NCI-H2107 (cell line): ENCODE measurements at places on chromosomes 1 and 21.

- DNase-seq: no peak
Observed at GRCh38 chr1:151502859-151503780, 8.1 kb upstream of the CGN start.

- DNase-seq: no peak
Observed at GRCh38 chr1:177211231-177211630, 40.5 kb downstream of the BRINP2 start.

DNA sequence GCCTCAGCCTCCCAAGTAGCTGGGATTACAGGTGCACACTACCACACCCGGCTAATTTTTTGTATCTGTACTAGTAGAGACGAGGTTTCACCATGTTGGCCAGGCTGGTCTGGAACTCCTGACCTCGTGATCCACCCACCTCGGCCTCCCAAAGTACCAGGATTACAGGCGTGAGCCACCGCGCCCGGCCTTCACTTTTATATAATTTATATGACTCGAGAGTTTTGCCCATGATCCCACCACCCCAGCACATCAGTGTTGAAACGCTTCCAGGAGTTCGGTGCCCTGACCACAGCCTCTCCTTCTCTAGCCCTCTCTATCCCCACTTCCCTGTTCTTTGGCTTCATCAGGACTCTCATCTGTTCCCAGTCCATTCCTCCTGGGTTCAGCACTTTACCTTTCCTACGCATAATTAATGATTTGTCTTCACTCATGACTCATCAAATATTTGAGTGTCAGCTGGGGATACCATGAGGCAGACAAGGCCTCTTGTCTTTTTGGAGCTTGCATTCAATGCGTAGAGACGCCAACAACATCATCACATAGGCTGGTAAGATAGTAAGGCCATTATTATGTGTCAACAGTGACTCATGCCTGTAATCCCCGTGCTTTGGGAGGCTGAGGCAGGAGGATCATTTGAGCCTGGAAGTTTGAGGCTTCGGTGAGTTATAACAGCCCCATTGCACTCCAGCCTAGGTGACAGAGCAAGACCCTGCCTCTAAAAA, 1.4 kb downstream of the PMF1 start:
- DNase-seq: no peak

- DNase-seq: no peak
Observed at GRCh38 chr1:228356897-228357680, 49.5 kb downstream of the TRIM11 start.

- DNase-seq: no peak
Observed at GRCh38 chr1:90007979-90008404, 13.1 kb downstream of the ZNF326 start.

GRCh38 chr1:18413541-18414305, 67.0 kb upstream of the KLHDC7A start:
- no peak for DNase-seq

- DNase-seq: no peak
Observed at GRCh38 chr21:41929248-41929647, 24.6 kb downstream of the C2CD2 start.

DNA sequence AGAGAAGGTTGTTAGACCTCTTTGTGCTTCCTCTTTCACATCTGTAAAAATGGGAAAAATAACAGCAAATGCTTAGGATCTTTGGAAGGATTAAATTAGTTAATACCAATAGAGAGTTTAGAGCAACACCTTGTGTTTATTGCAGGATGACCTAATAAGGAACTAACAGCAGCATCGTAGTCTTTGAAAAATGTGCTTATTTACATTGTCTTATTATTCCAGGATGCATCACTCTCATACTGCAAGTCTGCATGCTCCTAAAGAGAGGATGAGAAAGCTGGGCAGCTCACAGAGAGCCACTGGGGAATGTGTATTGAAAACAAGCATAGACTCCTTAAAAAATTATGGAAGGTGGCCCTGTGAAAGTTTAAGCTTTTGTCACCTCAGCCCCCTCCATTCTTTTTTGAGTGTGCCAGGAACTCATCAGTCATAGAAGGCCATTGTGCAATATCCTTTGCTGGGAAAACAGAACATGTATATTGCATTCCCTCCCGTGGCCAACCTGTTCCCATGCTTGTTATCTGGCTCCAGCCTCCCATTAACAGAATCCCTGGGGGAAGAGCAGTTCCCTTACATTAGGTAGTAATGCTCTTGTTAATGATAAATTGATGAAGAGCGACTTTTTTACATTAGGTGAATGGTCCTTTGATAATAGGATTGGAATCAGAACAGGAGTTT, 180.7 kb downstream of the ZNF326 start:
- no peak for DNase-seq

- no peak for DNase-seq
Observed at GRCh38 chr1:96764469-96764868, 42.9 kb downstream of the PTBP2 start.

DNA sequence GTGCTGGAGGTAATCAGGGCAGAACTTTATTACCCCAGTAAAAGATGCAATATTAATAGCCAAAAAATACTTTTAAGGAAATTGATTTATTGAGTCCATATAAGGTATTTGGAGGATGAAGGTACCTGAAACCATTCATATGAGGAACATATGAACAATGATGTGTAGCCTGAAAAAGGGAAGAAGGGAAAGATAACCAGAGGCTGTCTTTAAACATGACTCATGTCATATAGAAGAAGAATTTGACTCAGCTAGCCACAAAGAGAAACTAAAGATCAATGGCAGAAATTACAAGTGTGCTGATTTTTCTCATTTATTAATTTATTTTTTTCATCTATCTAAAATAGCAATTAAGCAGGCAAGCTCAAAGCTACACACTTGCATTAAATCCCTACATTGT, 136.2 kb upstream of the DUSP10 start:
- DNase-seq: no peak

DNA sequence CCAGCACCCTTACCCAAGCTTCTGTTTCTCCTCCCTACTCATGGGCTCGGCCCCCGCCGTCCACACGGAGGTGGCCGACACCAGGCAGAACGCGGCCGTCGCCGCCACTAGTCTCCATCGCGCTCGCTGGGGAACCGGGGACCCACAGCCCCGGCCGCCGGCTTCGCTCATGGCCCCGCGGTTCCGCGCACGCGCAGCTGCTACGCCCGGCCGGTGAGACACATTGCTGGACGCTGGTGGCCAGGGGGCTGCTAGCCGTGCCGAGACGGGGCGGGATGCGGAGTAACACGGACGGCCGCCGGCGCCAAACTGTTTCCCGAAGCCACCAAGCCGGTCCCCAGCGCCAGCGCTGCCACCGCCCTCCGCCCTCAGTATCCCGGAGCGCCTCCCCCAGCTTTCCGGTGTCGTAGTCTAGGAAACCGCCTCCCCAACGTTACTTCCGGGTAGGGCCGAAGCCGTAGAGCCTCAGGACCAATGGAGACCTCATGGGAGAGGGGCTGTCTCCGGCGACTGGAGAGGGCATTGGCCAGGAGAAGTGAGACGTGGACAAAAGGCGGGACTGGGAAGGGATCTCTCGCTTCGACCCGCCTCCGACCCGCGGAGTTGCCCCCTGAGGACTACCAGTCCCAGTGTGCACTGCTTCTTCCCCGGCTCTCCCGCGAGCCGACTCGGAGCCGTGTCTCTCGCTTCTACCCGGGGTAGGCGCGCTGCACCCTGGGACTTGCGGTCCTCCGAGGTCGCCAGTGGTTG, at the start of gene EDEM3:
TSS of gene EDEM3 (minus strand) at position 383 of the 750 bp plus-strand sequence. CDS start at position 171, 212 bp downstream.
- DNase-seq: peak; percentile 97

GRCh38 chr21:43654806-43655489, 4.3 kb downstream of the HSF2BP start:
- no peak for DNase-seq

DNA sequence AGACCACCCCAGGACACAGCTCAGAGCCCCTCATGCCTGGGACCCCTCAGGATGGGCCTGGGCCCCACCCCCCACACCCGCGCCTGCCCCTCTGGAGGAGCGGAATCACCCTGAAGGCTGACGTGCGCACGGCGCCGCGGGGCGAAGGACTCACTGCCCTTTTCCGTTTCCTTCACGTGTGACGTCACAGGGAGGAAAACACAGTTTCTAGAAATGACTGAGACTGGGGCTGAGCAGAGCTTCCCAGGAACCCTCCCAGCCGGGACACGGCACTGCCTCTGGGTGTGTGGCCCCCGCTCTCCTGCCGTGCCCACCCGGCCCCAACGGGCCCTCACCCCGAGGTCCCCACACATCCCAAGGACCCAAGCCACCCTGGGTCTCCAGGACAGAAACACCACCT, 5.4 kb upstream of the TNFRSF4 start:
- no peak for DNase-seq

DNA sequence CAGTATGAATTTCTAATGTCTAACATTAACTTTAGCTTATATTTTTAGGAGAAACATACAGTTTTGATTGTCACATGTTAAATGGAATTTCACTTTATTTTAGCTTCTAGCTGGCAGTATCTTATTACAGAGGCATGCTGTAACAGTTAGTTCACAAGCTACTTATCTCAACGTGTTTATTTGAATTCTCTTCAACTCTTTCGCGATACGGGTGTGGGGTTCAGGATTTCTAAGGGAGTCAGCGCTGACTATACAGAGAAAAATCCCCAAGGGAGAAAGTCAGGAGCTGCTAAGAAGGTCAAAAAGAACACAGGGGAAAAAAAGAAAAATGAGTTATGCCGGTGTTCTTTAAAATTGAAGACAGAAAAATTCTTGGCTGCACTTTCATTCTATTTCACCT, 296.2 kb downstream of the VAV3 start:
- DNase-seq: no peak

GRCh38 chr1:75579046-75579445, 31.9 kb downstream of the SLC44A5 start:
- no peak for DNase-seq

DNA sequence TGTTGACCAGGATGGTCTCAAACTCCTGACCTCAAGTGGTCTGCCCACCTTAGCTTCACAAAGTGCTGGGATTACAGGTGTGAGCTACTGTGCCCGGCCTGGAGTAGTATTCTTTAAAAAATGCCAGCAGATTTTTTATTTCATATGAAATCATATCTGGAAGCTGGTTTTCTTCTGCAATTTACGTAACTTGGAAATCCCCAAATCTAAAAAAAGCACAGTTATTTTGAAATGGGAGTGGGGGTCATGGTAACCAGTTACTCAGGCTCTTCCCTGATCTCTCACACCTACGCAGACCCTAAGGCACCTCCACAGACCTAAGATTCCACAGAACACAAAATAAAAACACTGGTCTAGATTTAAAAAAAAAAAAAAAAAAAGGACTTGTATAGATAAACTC, 219.8 kb downstream of the DAB1 start:
- no peak for DNase-seq

DNA sequence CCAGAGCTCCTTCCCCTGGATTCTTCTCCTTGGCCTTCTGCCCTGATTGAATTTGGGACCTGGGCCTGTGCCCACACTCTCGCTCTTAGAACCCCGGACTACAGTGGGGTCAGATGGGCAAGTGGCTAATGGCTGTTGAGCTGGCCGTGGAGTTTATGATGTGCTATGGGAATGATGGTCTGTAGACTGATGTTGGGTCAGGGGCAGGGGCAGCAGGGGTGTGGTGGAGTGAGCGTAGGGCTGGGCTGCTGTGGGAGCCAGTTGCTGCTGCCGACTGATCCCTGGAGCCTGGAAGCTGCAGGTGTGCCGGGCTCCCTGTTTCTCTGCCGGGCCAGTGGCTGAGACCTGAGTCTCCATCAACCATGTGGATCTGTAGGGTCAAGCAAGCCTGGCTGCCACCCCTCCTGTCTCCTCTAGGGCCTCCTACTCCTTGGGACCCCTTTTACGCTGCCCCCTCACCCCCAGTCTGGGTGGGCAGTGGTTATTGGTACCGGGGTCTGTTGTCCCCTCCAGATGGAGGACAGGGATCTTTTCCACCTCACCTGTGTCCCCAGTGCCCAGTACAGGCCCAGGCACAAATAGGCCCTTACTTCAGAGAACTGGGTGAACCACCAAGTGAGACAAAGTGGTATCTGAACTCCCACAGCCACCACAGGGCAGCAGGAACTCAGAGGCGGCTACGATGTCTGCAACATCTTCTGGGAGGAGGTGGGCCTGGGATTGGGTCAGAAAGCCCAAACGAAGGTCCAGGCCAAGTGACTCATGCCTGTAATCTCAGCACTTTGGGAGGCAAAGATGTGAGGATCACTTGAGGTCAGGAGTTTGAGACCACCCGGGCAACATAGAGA, 5.1 kb downstream of the PODN start:
- DNase-seq: no peak

DNA sequence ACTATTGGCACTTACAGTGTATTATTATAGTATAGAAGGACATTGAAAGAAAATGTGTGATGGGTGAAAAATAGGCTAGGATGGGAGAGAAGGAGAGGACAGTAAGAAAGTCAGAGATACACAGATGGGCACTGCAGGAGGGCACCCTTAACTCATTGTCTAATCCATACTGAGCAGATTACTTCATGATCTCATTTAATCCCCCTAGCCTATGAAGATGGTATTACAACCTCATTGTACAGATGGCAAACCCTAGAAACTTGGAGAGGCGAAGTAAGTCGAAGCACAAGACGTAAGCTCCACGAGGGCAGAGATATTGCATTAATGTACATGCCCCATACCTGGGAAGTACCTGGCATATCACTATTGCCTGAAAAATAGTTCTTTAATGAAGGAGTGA, 346.9 kb upstream of the DAB1 start:
- no peak for DNase-seq

DNA sequence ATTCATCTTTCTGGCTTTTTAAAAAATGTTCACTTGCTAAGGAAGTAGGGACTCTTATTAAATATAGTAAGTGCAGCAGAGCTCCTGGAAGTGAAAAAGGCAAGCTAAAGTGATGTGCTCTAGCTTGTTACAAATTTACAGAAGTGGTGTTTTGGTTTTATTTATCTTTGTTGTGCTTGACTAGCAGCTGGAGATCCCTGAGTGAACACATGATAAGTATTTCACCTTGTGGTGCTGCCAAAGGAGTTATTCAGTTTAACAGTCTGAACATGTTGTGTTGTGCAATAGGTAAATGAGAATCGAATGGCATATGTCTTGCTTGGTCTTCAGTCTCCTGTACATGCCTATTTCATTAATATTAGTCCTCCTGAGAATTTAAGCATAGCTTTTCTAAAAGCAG, 315.7 kb downstream of the TPR start:
- no peak for DNase-seq

GRCh38 chr1:83113652-83114051, 885.3 kb downstream of the TTLL7 start:
- no peak for DNase-seq

- no peak for DNase-seq
Observed at GRCh38 chr1:181033128-181033798, 520 bp upstream of the MR1 start.

- DNase-seq: no peak
Observed at GRCh38 chr1:8669606-8670335, 147.7 kb downstream of the RERE start.

- peak; percentile 35 for DNase-seq
Observed at GRCh38 chr1:110053552-110054428, 16.7 kb downstream of the ALX3 start.
